Endodermal cell (in vitro differentiated cells): ENCODE measurements at places on chromosomes 5 and 9.

- no peak for DNase-seq
Measured at GRCh38 chr5:73743161-73743560, 117.2 kb downstream of the ARHGEF28 start.

- DNase-seq, result no peak
Measured at GRCh38 chr5:138096363-138096762, 12.5 kb downstream of the WNT8A start.

DNA sequence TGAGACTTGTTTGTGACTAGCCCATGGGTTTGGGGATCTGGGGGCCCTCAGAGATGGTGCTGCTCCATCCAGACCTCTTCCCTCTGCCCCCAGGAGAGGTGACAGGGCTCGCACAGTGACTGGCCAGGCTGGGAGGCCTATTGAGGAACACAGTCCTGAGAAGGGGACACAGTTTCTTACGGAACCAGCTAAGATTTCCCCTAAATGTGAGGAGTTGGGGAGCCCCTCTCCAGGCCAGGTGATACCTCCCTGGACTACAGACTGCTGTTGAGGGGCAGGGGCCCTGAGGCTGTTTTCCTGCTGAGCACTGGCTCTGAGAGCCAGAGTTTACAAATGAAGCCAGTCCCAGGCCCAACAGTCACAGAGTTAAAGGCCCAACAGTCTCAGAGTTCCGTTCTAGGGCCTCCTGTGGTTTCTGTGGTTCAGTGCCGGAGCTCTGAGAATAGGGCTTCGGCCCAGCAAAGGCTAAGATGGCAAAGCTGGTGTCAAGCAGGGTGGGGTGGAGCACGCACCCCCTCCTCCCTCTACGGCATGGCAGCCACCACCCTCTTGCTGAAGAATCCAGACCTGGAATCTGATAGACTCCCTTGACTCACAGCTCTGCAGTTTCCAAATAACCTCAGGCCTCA is 1.1 kb upstream of the SEMA4D start:
- DNase-seq, result no peak

DNA sequence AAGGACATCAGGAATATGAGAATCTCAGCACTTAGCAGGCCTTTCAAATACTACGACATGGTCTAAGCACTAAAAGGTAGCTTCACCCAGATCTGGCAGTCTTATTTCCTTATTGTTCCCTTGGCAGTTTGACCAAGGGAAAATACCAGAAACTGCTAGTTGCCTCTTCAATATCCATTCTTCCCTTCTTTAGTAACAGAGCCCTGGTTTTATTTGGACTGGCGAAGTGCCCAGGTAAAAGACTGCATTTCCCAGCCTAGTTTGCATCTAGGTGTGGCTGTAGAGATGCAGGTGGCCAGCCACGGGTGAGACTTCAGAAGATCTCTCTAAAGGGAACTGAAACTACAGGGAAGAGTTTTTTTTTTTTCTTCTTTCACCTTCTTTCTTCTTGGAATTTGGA is 21.6 kb downstream of the DMRT2 start:
- no peak for DNase-seq

DNA sequence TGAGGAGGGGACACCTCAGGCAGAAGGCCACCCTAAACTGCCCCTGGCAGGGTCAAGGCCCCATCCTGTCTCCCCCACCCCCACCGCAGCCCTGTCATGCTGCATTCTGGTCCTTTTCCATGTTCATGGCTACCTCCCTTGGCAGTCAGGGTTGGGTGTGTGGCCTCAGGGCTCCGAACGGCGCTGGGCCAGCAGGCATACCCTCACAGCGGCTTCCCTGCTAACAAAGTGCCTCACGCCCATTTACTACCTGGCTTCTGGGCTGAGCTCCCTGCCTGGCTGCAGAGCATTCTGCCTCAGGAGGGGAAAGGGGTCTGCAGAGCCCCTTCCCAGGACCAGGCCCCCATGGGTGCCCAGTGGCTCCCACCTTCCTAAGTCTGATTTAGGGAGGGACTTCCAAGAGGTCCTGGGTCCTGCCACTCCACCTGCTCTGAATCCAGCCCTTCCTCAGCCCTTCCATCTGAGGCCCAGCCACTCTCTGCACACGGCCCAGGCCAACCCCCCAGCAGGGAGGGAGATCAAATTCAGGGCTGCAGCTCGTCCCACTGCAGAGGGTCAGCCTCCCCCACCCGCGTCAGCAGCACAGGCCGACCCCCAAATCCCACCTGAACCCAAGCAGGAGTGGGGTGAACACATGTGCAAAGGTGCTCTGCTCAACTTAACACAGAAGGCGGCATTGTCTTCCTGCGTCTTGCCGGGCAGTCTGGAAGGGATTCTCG is 115.9 kb upstream of the PHYKPL start:
- DNase-seq, result no peak

GRCh38 chr9:76067696-76068095 is 177.2 kb downstream of the PCSK5 start:
- no peak for DNase-seq
